ENCODE measurements at places on chromosomes 3 and 15. TPM values are rescaled to one million over a fixed set of nuclear protein-coding genes. Genes with fewer than 3 reads are reported as not detected.

DNA sequence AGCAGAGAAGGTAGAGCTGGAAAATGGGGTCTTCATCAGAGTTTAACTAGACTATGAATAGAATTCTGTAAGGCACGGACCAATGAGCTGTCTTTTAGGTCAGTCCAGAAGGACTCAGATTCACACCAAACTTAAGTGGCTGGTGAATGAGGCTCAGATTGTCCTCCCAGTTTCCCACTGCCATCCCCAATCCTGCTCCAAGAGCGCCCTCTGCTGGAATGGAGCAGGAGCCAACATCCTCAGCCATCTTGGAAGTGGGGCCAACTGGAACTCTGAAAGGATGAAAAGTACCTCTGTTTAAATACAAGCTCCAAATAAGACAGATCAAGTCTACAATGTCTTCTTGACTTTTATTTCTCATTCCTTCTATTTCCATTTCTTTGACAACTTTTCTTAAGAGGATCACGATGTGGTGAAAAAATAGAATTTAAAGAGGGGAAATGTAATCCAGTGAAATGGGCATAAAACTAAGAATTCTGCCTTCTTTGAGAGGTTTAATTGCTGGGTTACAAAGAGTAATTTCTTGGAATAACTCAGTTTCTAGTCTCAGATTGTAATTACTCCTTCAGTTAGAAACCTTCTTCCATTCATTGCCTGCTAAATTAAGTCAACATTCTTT, 217.1 kb upstream of the TPRG1 start:
- no peaks in the 10 kb centered on the region for H3K27me3 ChIP-seq
- no peak overlapping the region for H3K27ac ChIP-seq
- no peak overlapping the region for H3K4me3 ChIP-seq
- DNase-seq: peak; percentile 83
- H3K4me1 ChIP-seq: peaks cover 11% of the 10 kb centered on the region
- no peaks in the 10 kb centered on the region for H3K36me3 ChIP-seq

Gene SHC4
- 0.63 TPM for total RNA-seq

DNA sequence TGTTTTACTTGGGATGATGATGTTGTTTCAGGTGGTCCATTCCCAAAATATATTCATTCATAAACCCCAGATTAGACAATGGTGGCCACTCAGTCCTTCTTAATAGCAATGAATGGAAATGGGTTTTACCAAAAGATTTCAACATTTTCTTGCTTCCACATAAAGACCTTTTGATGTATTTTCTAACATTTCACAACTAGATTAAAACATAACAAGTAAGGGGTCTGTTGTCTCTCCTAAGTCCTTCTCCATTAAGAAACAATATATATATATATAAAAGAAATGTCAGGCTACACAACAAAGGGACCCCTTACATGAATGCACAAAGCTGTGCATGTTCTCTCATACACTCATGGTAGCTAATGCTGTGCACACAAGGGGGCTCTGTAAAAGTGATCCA, 176.4 kb downstream of the ANXA2 start:
- no peak overlapping the region for H3K4me3 ChIP-seq
- DNase-seq: no peak
- no peaks in the 10 kb centered on the region for H3K27me3 ChIP-seq
- no peak overlapping the region for H3K27ac ChIP-seq
- H3K36me3 ChIP-seq: no peaks in the 10 kb centered on the region

Gene CYP1A2
- not detected for total RNA-seq

DNA sequence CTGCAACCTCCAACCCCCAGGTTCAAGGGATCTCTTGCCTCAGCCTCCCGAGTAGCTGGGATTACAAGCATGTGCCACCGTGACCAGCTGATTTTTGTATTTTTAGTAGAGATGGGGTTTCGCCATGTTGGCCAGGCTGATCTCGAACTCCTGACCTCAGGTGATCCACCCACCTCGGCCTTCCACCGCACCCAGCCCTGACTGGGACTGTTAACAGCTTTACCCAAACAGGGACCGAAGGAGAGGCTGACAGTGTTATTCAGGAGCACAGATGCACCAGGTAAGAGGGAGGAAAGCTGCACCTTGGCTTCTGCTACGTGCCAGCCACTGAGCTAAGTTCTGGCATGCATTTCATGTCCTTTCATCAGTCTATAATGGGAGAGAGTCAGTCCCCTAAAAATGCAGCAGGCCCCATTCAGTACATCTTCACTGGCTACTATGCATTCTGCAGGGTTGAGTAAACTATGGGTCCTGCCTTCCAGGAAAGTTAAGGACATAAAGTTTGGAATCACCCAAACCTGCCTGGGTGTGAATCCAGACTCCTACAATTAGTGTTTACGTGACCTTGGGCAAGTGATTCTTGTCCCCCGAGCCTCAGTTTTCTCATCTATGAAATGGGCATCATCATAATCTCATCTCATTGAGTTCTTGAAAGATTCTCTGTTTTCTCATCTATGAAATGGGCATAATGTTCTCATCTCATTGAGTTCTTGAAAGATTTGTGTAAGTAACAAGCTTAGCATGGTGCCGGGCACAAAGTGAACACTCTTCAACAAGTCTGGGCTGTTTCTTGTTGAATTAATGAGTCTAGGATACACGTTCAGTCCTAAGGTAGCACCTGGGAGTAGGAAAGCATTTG, 82.2 kb downstream of the CPN2 start:
- peaks cover 31% of the 10 kb centered on the region for H3K4me1 ChIP-seq
- no peaks in the 10 kb centered on the region for H3K36me3 ChIP-seq
- peak; percentile 6 for DNase-seq
- 0 out of 2 replicates have a peak, but pooled peaks cover 2% of the 10 kb centered on the region for H3K27me3 ChIP-seq
- H3K4me3 ChIP-seq: no peak overlapping the region
- H3K27ac ChIP-seq: no peak overlapping the region

Gene FGD5
- 19.3 TPM for total RNA-seq

DNA sequence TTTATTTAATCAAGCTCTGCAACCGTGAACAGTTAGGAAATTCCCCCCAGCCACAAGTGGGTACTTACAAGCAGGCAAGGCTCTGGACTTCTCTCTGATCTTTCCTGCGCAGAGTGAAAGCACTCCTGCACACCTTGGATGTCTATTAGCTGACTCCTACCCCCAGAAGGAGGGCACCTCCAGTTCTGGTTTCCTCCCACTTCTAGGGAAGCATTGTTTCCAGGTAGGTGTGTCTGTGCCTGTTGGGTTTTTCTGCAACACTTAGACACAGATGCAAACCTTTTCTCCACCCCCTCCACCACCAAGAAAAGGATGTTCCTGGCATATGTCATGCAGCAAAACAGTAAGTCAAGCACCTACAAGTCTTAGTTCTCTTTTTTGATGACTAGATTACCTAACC, at the start of gene ZBED2:
Gene ZBED2, minus strand, starts transcription at position 115 of the 400 bp plus-strand sequence. CDS start 1,145 bp downstream, outside the sequence.
- peaks cover 3% of the 10 kb centered on the region for H3K27me3 ChIP-seq
- no peaks in the 10 kb centered on the region for H3K36me3 ChIP-seq
- no peak for DNase-seq
- 0 out of 2 replicates have a peak, but pooled peaks cover 2% of the 10 kb centered on the region for H3K4me1 ChIP-seq
- H3K4me3 ChIP-seq: no peak within 1 kb of the TSS

DNA sequence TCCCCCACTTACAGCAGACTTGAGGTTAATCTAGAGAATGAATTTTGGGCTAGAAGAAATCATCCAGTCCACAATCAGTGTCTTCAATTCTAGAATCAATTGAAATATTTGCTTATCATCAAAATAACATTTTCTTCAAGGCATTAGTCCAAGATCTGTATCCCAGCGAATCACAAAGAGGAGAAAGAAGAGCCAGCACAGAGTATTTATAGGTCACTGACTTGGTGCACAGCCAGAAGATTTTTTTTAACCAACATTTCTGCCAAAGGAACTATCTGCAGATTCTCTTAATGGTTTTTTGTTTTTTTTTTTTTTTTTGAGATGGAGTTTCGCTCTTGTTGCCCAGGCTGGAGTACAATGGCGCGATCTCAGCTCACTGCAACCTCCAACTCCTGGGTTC, 178.2 kb downstream of the TNIK start:
- H3K36me3 ChIP-seq: no peaks in the 10 kb centered on the region
- H3K27me3 ChIP-seq: no peaks in the 10 kb centered on the region
- no peak for DNase-seq
- H3K27ac ChIP-seq: peak overlapping the region; percentile 11
- H3K4me3 ChIP-seq: no peak overlapping the region

GRCh38 chr3:1381647-1382036, 288.8 kb downstream of the CNTN6 start:
- H3K36me3 ChIP-seq: peaks cover 74% of the 10 kb centered on the region
- no peaks in the 10 kb centered on the region for H3K4me1 ChIP-seq
- no peak overlapping the region for H3K27ac ChIP-seq
- H3K4me3 ChIP-seq: no peak overlapping the region

GRCh38 chr15:94174399-94174802, 57.0 kb upstream of the MCTP2 start:
- H3K4me3 ChIP-seq: no peak overlapping the region
- H3K4me1 ChIP-seq: no peaks in the 10 kb centered on the region

Measured in WTC11 (cell line).